ENCODE measurements at places on chromosomes 12 and 14.

DNA sequence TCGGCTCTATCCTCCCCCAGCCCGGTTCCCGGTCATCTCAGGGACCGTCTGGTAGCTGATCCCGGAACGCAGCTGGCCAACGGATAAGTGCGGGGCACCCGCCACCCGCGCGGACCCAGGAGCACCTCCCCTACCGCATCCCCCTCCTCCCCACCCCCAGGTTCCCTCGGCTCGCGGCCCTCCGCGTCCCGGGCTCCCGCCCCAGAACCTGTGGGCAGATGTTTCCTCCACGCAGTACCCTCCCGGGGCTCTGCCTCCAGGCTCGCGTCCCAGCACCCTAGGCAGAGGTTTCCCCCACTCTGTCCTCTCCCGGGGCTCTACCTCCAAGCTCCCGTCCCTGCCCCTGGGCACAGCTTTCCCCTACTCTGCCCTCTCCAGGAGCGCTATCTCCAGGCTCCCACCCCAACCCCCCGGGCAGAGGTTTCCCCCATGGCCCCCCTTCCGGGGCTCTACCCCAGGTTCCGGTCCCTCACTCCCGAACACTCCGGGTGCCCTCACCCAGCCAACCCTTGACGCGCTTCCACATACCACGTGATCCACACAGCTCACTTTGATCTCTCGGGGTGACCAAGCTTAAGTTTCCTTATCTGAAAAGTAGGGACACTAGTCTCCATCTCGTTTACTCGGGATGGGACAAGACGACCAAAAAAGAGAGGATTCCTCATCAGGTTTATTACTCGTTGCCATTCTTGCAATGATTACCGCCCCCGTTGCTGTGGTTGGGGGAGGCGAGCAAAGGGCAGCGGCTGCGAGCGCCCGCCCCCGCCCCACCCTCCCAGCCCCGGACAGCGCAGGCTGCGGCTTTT is at the start of gene CCDC38:
Gene CCDC38 (minus strand): TSS at position 91 of the 806 bp plus-strand sequence. CDS start 6,105 bp downstream, outside the sequence.
- peak; percentile 84 for DNase-seq

DNA sequence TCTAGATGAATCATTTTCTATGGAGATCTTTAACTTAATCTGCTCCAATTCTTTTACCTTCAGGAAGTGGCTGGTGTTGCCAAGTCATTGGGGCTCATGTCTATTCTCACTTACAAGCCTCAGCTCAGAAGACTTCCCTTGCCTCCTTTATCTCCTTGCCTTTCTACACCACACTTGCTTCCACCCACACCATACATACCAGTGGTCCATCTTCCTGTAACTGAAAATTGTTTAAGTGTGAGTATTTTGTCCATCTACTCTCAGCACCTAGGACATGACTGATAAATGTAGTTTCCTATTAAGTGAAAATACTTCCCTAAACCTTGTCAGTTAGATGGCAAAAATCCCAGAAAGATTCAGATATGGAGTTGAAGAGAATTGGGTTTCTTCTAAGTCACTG is 199.7 kb upstream of the CPNE8 start:
- no peak for DNase-seq

GRCh38 chr14:103283916-103284315 is 50.1 kb upstream of the EIF5 start:
- DNase-seq, result no peak

DNA sequence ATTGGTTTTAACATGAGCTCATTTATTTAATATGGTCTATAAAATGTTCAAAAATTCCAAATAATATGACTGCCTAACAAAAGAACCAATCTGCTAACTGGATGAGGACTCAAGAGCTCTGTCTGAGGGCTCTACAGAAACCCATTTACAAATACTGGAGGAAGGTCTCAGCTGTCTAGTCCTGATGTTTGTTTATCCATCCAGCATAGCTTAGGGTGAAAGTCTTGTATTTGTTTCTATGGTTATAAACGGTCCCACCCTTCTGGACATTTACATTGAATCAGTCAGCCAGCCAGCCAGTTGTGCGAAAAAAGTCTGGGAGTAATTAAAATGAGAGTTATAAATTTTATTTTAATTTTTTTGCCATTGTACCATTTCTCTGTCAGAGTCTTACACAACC is 220.7 kb downstream of the BMP4 start:
- no peak for DNase-seq

GRCh38 chr12:43676183-43676813 is 82.3 kb downstream of the PUS7L start:
- DNase-seq, result peak; percentile 8

DNA sequence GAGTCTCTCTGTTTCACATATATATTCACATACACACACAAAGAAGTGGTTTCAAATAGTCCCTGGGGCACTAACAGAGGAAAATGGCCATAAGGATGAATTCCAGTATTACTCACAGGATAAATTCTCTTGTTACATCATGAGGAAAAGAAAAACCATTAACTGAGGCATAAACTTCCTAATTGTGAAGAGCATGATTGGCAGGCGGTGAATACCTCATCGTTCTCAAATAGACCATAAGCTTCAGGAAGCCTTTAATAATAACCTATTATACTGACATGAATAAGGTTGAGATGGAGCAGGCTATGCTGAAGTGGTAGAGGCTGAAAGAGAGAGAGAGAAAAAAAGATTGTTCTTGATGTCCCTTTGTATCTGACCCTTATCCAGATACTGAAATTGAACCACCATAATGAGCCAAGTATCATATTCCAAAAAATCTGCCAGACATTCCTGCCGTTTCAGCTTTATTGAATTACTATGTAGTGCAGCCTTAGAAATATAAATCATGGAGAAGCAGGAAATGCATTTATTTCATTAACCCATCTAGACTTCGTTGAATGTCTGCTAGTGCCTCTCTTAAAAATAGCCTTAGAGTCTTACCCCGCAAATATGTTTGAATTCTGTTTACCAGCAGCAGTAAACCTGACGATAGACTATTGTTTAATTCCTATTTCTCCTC is 86.8 kb downstream of the NUAK1 start:
- no peak for DNase-seq

DNA sequence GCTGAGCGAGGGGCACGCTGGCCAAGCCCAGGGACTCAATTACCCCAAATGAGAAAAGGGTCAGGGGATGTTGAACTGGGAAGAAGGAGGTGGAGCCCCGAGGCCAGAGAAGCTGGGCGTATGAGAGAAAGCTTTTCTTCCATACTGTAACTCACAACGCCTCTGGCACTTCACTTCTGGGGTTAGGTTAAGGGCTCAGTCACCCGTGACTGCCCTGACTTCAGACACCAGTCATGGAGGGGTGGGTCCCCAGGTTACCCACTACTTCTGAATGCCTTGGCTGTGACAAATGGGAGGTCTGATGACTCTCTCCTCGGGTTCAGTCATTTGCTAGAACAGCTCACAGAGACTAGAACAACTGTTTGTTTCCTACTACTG is 5.5 kb upstream of the GPR132 start:
- DNase-seq, result no peak

DNA sequence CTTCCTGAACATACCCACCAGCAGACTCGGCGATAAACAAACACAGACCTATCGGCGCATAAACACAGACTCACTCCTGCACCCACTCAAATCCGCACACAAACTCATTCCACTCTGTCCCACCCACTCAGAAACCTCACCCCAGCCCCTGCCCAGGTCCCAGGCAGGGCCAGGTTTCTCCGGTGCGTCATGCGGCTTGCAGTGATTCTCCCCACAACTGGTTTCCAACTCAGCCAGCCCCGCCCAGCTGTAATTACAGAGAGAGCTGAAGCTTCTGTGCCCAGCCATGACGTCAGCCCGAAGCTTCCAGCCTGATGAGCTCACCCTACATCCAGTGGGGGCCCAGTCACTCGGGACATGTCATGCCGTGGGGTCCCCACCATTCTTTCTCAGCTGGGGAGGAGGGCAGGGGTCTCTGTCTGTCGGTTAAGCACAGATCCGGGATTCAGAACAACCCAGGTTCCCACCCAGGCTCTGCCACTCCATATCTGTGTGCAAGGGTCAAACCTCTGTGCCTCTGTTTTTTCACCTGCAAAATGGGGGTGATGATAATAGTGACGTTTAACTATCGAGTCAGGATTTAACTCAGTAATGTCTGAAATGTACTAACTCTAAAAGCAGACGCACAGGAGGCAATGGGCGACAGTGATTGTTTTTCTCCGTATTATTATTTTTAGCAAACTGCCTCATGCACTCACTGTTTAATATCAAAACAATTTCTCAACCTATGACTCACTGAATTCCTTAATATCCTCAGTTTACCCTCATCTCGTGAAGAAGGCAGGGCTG is 2.3 kb upstream of the HSPB8 start:
- no peak for DNase-seq

DNA sequence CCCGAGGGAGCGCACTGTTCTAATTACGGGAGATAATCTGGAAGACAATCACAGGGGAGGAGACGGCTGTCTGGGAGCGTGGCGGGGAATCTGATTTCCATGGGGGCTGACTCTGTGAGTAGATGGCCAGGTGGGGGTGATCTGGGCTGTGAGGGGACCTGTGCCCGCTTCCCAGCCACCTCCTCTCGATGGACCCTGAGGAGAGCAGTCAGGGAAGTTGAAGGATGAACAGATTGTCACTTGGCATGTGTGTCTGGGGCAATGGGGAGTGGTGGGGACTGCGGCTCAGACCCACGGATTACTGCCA is 22.6 kb downstream of the GALNT9 start:
- no peak for DNase-seq

GRCh38 chr12:88572781-88573549 is 7.3 kb downstream of the KITLG start:
- no peak for DNase-seq

DNA sequence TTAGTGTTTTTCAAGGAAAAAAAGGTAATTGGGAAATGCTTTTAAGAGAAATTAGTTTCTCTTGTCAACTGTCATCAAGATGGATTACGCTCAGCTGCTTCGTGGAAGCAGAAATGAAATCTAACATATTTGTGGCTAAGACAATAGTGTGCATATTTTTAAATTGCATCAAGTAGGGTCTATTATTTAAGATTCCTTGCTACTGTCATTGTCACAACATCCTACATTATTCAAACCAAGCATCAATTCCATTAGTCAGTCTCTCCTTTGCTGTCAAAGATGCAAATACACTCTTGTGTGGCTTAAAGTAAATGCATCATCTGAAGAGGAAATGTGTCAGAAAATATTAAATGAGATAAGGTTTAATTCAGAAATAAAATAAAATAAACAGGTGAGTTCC is 1277.6 kb upstream of the SEL1L start:
- DNase-seq, result no peak

DNA sequence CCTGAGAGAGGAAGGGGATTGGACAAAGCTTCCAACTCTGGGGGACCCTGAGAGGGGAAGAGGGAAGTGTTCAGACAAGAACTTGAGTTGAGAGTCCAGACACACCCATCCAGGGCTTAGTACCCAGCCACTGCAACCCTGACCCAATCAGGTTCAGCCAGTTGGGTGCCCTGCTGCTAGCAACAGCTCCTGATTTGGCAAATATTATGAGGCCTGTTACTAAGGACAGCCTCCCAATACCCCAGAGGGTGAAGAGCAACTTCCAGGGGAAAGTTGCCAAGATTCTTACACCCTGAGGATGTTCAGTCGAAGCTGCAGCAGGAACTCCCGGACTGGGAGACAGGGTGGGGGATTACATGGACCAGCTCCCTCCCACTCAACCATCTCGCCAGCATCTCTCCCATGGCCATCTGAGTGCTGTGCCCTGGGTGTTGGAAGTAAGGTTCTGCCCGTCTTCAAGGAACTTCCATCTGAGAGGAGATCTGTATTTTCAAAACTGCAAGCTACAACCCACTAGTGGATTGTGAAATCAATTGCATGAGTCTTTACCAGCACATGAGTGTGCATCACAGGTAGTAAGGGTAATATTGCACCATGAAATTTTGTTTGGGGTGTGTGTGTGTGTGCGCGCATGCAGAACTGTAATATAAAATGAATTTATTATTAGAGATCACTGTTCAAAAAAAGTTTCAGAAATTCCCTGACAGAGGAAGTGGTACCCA is 11.5 kb upstream of the KRT78 start:
- DNase-seq, result no peak

- no peak for DNase-seq
Observed at GRCh38 chr12:92192360-92192759, 46.7 kb upstream of the BTG1 start.

- DNase-seq, result peak; percentile 58
Observed at GRCh38 chr12:49580572-49581535, 12.9 kb upstream of the MCRS1 start.

DNA sequence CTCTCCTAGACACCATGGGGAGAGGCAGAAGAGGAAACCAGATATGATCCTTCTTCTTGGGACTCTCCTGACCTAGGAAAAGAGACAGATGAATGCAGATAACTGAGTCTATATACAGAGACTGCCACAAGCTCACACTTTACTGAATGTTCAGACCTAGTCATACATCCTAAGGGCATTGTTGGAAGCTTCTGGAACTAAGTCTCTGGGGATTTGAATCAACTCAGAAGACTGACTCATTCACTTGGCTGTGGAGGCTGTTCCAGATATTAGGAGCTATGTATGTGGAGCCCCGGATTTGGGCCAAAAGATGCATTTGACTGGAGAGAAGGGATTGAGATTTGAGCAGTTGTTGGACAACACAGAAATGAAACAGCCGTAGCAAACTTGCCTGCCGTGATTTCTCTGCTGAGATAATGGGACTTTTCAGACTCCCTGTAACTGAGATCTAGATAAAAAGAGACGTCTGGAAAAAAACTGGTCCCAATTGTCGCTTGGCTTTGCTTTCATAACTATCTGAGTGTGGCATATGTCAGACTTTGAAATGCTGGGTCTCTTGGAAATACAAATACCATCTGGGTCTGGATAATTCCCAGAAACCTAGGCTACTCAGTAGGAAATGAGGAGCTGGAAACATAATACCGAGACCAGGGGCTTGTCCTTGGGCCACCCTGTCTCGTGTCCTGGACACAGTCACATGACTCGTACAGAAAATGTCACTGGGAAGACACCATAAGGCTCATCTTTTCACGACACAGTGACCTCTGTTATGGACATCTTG is 396.8 kb downstream of the NUAK1 start:
- DNase-seq, result no peak

- DNase-seq, result no peak
Observed at GRCh38 chr12:28776913-28777422, 372.1 kb upstream of the FAR2 start.

GRCh38 chr12:51751661-51752060 is 96.9 kb downstream of the FIGNL2 start:
- no peak for DNase-seq

- DNase-seq, result no peak
Observed at GRCh38 chr14:86035882-86036281, 505.9 kb downstream of the FLRT2 start.

GRCh38 chr12:4030929-4031702 is 157.9 kb upstream of the PARP11 start:
- DNase-seq, result peak; percentile 67

Data from CD4-positive, alpha-beta T cell treated with Interleukin-15 for 4 hours (primary cell).